Astrocyte (in vitro differentiated cells and primary cell): ENCODE measurements at places on chromosomes 4 and X. TPM values are rescaled to one million over a fixed set of nuclear protein-coding genes. Genes with fewer than 3 reads are reported as not detected.

DNA sequence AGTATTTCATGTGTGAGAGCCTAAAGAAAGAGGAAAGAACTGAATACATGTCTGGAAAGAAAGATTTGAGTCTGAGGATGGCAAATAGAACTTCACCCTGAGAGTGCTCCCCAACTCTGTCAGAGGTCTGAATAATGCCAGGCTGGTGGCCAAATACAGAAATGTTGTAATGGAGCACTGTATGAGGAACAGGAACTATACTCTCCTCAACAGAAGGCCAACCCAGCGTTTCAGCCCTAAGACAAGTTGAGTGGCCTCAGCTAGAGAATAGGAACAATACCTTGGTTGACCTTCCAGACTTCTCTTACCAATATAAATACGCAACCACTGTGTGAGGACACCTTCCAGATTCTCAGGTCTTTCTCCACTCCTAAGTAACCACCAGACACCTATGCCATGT is 94.5 kb upstream of the STIM2 start:
- DNase-seq: no peak

DNA sequence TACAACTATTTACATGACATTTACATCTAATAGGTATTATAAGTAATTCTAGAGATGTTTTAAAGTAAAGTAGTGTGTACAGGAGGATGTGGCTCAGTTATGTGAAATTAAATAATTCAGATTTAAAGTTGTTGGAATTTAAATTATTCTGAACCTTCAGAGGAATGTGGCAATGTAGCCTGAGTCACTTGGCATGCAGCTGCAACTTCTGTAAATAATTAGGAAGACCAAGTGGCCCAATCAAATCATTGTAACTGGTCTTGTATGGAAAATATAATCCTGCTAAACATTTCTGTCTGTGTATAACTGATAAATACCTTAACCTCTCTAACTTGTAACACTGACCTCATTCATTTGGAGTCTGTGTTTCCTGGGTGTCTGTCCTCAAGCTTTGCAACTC is 828.9 kb downstream of the GLUD2 start:
- DNase-seq: peak; percentile 67

DNA sequence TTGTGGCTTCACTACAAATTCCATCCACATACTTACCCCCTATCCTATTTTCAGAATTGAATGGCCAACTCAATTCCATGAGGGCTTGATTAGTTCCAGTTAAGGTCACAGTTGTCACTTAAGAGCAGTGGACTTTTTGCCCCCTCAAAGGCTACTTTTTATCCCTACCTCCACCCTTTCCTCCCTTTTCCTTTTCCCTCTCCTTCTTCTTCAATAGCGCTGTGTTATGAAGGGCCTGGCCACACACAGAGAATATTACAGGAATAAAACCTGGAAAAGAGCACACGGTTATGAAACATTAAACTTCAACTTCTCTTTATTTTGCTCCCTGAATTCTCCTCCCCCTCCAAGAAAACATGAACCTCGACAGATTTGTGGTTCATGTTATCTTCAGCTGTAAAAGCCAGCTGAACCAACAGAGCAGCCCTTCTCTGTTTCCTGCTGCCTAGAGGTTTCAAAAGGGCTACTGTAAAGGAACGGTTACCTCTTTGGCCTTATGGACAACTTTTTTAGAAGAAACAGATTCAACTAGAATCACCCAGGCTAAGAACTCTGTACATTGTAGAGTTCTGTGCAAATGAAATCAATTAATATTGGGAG is 87.0 kb upstream of the RPL34 start:
- peak; percentile 6 for DNase-seq

DNA sequence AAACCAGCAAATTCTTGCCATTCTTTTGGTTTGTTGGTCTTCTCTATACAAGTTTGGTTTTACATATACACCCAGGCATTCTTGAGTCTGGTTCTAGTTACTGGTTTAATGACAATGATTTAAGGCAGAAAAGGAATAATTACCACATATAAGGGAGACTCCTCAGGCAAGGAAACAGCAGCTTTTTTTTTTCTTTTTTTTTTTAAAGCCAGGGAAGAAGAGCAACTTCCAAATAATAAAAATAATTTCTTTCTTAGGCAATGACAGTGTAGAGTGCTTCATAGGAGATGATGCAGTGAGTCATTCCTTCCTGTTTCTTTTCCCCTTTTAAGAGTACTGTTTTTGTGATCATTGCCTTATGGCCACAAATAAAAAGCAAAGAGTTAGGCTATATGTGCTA is 289.7 kb downstream of the DKK2 start:
- DNase-seq: peak; percentile 7

DNA sequence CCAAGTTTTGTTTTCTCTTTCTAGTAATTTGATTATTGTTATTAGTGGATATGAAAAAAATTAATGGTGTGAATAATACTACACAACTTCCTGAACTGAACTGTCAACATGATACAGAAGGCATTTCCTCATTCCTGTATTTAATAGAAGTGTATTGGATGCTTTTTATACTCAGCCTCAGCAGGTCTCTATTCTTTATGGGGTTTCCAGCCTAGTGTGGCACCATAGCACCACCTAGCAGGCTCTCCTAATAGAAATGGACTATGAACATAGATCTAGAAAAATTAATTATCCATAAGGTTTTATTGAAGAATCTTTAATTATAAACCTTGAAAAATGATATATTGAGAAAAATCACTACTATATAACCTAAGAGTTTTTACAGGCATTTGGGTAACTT is 52.4 kb downstream of the GLRB start:
- peak; percentile 39 for DNase-seq

- no peak for DNase-seq
Measured at GRCh38 chrX:15814771-15815365, 24.6 kb downstream of the ZRSR2 start.

DNA sequence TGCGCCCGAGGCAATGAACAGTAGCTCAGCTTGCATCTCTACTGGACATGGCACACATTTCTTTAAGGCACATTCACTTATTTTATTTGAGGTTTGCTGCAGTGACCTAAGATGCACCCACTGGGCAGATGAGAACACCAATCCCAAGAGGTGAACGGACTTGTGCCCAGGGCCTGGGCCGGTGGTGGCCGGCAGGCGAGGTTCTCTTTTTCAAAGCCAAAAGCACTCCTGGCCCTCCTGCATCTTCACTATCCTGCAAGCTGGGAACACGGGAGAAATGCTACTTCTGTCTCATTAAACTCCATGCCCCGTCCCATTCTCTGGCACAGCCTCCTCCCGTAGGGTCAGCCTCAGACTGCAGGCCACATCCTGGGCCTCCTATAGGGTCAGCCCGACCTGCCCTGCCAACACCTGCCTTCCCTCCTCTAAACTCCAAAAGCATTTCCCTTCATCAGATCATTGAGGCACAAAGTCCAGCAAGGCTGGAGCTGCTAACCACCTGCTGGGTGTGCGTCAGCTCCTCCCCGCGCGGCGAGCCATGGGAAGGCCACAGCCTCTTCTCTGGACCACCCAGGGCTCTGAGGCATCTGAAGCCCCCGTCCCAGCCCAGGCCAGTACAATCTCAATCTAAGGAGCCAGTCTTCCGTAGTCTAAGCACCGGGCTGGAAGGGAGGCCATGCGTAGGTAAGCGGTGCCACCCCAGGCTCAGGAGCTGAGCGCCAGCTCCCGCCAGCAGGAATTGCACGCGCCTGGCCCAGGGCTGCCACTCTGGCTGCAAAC is 166.1 kb downstream of the AFAP1 start:
- DNase-seq: no peak

- DNase-seq: no peak
Measured at GRCh38 chrX:112672788-112673560, 6.8 kb downstream of the LHFPL1 start.

DNA sequence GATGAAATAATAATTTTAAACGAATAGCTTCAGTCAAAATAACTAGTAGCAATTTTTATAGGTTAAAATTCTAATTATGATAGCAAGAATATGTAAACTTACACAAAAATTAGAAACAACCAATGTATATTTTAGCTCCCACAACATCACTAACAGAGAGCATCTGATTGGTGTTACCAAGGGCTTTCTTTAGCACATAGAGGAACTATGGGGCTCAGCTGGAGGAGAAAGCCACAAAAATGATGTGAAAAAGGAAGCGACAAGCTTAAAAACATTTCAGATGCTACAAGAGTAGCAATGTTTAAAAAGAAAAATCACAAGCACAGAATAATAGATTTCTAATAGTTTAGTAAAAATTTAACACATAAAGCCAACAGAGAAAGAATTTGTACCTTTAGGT is 56.3 kb downstream of the ATP8A1 start:
- no peak for DNase-seq

USP17L24 gene
- not detected in 2 replicates for total RNA-seq

SMR3B gene
- not detected in 2 replicates for total RNA-seq
